IPS DF 6.9 (cell line): ENCODE measurements at places on chromosomes 7 and 10.

DNA sequence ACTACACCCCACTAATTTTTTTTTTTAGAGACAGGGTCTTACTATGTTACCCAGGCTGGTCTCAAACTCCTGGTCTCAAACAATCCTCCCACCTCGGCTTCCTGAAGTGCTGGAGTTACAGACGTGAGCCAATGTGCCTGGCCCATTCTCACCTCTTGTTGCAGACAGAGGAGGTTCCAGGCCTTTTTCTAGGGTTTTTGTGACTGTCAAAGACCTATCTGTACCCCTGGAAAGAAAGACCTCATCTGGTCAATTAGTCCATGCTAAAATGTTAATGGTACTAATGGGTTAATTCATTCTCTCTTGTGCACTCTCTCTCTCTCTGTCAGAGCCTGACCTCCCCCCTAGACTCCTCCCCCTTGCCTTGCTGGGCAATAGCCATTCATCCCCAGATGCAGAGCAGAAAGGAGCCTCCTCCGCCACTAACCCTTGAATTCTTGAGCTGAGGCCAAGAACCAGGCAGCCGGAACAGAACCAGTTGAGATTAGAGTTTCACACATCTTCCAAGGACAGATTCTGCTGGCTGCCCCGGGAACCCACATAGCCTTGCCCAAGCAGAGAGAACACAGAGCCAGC lies 209.7 kb downstream of the SKIDA1 start:
- no peak for DNase-seq

GRCh38 chr7:1743481-1744230 lies 73.6 kb downstream of the ELFN1 start:
- DNase-seq: no peak

GRCh38 chr10:67036808-67037207 lies 111.0 kb downstream of the LRRTM3 start:
- no peak for DNase-seq

DNA sequence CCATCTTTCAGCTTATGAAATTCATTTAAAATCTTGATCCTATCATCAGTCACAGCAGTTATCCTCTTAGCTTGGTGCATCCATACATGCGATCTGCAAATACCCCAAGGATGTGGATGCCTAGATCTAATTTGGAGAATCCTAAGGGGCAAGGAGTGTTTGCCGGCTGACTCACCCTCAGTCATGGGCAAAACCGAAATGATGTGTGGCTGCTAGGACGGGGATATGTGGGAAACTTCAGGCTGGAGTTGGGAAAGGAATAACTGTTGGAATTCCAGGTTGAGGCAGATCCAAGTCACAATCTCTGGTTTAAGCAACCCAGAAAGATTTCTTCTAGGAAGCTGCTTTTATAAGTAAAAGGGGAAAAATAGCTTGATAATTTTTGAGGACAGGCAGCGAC lies 19.7 kb upstream of the GOT1 start:
- DNase-seq: no peak

- no peak for DNase-seq
These were observed 68.2 kb upstream of the BAIAP2L1 start for GRCh38 chr7:98469088-98469487.

DNA sequence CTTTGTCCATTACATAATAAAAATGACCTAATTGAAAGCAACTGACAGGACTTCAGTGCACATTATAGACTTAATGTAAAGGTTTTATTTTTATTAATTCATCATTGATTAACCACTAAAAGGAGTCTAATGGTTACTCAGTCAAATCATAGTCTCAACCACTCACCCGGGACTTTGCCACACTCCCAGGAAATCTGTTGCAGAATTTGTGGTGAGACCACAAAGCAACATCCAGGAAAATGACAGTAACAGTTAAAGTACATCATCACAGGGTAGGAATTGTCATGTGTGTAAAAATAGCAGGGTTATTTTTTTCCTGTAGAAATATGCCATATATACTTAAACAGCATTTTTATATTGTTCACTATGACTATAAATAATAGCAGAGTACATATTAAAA lies 6.3 kb upstream of the HGF start:
- no peak for DNase-seq

DNA sequence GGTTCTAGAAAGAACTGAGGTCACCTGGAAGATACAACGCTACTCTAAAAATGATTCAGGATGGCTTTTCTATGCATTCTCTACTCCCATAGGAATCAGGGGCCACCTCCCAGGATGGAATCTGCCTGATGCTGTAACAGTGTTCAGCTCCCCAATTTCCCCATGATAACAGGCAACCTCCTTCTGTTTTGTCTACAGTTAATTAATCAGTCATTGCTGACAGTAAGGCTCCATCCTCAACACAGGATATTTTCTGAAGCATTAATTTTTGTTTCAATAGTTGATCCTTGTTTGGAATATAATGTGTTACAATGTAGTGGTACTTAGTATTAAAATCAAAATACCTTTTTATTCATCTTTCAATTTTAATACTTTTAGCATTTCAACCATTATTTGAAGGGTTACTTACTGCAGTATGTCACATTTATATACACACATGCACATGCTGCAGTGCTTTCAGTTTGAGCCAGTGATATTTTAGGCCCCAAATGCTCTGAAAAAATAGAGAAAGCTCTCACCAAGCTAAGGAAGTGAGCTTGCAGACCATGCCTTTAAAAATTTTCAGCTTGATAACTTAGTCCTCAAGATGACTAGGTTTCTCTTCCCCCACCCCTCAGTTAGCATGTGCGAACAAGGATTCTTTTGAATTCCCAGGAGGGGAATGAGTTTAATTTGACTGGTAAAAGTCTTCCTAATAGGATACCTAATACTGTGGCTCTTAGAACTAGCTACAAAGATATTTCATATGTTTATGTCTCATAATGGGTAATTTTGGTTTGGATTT lies 592 bp upstream of the PIK3CG start:
- no peak for DNase-seq

DNA sequence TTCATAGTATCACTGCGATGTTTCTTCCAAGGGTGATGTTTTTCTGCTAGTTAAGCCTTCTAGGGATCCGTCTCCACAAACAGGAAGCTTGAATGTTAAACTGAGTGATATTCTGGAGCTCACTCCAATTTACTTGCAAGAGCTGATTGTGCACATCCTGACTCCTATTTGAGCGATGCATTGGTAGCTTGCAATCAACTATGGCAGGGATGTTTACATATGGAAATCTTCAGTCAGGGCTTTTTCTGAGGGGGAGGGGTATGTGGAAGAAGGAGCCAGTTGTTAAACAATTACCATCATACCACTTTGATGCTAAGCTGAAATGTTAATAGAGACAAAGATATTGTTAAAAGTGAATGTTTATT lies 43.2 kb upstream of the NXPH1 start:
- DNase-seq: no peak
